ENCODE measurements at places on chromosomes 2 and 18.

DNA sequence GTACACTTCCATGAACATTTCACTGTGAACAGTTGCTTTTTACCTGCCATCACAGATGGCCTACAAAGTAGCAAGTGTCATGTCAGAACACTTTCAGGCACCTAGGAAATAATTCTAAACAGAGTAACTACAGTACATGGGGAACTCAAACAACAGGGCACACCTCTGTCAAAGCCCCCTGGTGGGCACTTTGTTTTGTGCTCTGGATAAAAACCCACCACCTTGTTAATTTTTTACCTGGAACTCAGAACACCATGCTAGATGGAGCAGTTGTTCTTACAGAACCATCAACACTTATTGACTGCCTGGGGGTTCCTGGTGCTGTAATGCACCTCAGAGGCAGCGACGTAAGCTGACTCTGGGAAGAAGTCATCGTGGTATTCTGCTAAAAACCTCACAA is 2.3 kb downstream of the MSL3B start:
- DNase-seq, result no peak

GRCh38 chr2:216661639-216662375 is 28.6 kb downstream of the IGFBP2 start:
- no peak for DNase-seq

GRCh38 chr2:131140581-131140980 is 35.4 kb downstream of the PLEKHB2 start:
- no peak for DNase-seq

DNA sequence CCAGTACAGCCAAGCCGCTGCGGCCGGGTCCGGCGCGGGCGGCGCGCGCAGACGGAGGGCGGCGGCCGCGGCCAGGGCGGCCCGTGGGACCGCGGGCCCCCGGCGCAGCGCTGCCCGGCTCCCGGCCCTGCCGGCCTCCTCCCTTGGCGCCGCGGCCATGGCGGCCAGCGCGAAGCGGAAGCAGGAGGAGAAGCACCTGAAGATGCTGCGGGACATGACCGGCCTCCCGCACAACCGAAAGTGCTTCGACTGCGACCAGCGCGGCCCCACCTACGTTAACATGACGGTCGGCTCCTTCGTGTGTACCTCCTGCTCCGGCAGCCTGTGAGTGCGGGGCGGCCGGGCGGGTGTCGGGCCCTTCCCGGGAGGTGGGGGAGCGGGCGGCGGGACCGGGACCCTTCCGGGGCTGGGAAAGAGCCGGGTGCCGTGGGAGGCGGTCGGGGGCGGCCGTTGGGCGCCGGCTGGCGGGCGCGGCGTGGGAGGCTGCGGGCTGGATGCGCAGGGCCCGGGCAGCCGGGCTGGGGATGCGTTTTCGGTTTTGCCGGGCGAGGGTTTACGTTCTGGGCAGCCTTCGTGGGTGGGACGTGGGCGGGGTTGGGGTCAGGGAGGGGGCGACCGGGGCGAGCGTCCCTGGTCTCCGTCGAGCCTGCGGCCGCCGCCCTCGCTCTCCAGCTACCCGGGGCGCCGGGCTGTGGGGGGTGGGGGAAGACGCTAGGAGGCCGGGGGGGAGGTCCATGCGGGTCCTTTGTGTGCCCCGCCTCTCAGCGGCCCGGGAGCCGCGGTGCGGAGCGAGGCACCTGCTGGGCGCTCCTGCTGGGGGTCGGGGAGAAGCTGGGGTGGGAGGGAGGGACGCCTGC is 537 bp downstream of the AGFG1 start:
- DNase-seq, result peak; percentile 19

DNA sequence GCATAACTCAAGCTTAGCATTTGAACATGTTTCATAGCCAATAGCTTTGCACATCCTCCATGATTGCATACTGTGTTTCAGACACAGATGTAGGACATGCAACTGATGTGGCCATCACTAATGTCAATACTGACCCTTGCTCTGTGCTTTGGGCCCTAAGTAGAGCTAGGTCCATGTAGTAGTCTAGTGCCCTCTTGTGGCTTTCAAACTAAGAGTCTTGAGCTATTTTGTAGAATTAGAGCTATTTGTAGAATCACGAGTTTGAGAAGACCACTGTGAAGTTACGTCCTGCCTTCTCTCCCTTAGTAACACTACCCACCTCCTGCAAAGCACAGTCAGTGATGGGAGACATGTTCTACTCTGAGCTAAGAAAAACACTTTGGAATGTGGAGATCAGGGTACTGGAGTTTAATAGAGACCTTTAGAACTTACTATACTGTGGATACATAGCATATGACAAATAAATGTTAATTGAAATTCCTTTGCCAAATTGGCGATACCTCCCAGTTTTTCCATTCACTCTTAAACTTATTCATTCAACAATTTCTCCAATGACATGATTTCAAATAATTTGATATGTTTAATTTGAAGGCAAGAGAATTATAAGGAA is 306.5 kb upstream of the TNP1 start:
- DNase-seq, result peak; percentile 40

GRCh38 chr2:20514596-20515269 is 67.9 kb downstream of the RHOB start:
- no peak for DNase-seq

DNA sequence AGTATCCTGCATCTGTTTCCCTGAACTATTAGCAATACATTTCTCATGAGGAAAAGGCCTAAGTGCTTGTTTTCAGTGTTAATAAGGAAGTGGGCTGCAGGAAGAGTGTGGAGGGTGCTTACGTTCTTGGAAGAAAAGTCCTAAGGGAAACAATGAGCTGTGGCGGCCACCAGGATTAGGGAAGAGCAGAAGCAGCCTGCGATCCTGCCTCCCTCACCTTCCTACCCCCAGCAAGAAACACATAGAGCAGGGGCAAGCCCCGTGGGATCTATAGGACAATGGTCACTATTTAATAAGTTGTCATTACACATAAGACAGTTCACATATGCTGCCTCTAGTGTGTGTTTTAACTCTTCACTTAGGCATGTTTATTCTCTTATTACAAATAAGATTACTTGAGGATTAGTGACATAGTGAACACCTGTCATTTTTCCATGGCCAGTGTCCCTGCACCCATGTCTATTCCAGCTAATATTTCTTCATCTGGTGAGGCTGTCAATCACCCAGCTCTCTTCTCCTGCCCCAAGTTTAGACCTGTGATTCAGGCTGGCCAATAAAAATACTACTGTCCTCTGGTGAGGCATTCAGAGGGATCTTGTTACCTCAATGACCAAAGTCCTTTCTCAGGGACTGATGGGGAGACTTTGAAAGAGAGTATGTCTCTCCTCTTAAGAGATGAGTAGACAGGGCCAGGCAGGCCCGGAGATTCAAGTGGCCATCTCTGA is 510.9 kb upstream of the CELF4 start:
- DNase-seq, result no peak

DNA sequence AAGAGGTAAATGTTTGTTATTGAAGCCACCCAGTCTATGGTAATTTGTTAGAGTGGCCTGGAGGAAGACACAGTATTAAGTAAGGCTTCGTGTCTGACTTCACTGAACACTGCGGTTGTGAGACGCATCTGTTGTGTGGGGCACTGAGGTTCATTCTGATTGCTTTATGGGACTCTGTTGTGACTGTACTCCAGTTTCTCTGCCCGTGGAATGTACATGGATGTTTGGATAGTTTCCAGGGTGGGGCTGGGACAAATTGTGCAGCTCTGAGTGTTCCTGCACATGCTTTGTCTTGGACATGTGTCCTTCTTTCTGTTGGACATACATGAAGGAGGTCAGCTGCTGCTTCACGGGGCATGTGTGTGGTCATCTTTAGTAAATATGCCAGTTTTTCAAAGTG is 58.6 kb downstream of the ODC1 start:
- DNase-seq, result no peak

DNA sequence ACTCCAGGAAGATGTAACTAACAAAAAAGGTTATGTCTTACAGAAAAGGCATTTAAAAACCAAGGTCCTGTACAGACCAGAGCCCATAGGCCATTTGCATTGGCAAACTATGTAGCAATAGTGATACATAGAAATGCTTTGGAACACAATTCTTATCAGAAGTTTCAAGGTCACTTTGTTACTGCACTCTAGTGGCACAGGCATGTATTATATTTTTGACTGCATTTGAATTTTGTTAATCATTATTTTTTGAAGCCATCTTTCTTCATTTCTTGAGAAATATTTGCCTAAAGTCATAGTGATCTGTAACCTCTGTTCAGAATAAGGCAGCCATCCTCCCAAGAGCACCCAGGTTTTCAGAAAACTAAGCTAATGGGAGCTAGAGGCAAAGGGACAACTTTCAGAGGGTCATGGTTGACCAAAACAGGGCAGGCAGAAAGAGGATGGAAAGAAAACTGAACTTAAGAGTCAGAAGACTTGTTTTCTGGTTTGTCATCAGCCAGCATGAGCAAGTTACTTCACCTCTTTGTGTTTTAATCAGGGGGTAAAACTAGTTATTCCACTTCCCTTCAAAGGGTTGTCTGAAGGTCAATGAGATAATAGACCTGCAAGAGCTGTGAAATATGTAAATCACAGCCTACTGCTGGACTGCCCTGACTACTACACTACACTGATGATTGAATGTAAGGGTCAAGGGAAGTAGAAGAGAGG is 41.5 kb downstream of the SLC38A11 start:
- DNase-seq, result no peak

DNA sequence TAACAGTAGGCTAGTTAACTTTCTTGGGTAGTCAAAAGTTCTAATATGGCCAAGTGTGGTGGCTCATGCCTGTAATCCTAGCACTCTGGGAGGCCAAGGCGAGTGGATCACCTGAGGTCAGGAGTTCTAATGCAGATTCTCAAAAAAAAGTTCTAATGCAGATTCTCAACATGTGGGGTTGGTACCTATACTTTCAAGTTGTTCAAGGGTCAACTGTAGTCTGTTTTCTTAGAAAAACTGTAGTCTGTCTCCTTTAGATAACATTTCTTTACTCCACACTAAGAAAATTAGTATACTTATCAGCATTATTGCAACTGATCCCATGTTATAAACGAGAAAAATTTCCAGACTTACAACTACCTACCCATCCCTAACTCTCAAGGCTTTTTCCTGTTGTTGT is 16.6 kb downstream of the INO80D start:
- DNase-seq, result no peak

- peak; percentile 39 for DNase-seq
Observed at GRCh38 chr18:13530879-13531387, 195.4 kb downstream of the FAM210A start.

GRCh38 chr2:40487602-40488001 is 35.7 kb upstream of the SLC8A1 start:
- DNase-seq, result no peak

DNA sequence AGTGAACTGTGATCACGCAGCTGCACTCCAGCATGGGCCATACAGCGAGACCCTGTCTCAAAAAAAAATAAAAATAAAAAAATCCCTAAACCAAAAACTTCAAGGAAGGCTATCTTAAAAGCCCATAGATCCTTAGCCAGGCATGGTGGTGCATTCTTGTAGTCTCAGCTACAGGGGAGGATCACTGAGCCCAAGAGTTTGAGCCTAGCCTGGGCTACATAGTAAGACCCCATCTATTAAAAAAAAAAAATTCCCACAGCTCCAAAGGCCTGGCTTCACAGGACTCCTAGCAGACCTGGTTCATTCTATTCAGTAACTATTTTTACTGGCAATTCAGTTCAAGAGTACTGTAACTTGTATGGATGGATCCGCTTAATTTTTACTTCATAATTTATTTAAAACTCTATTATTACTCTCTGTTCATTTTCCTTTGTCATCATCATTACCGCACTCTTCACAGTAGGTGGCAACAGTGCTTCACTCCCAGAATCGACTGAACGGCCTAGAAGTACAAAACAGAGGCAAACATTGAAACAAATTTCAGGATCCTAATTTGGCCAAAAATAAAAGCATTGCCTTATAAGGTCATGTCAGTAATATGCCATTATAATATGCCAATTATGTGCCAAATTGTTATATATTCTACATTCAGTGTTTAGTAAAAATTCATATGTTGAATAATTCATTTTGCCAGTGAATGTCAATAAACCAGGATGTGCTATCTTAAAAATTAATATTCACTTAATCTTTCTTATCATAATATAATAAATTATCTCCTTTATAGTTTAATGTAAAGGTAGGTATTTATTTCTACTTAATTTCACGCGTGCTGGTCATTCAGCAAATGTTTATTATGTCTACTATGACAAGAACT is 14.3 kb upstream of the STAM2 start:
- DNase-seq, result peak; percentile 78

DNA sequence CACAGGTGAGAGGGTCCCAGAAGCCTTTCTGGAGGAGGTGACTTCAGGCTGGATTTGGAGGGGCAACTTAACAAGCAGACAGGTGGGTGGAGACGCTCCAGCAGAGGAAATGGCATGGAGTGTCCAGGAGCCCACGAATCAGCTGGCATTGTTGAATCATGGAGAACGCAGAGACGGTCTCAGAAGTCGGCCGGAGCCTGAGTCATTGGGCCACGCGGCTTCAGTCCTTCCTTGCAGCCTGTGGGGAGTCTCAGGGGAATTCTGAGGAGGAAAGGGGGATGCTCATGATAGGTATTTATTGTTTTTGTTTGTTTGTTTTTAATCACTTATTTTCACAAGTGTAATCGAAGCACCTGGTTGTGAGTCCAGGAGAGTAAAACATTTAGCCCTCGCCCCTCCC is 184.6 kb upstream of the HDAC4 start:
- no peak for DNase-seq

GRCh38 chr2:20771299-20771698 is 51.6 kb downstream of the LDAH start:
- no peak for DNase-seq

GRCh38 chr2:54318821-54319220 is 62.8 kb upstream of the TSPYL6 start:
- DNase-seq, result no peak

GRCh38 chr18:32595832-32596231 is 125.2 kb upstream of the GAREM1 start:
- DNase-seq, result no peak

DNA sequence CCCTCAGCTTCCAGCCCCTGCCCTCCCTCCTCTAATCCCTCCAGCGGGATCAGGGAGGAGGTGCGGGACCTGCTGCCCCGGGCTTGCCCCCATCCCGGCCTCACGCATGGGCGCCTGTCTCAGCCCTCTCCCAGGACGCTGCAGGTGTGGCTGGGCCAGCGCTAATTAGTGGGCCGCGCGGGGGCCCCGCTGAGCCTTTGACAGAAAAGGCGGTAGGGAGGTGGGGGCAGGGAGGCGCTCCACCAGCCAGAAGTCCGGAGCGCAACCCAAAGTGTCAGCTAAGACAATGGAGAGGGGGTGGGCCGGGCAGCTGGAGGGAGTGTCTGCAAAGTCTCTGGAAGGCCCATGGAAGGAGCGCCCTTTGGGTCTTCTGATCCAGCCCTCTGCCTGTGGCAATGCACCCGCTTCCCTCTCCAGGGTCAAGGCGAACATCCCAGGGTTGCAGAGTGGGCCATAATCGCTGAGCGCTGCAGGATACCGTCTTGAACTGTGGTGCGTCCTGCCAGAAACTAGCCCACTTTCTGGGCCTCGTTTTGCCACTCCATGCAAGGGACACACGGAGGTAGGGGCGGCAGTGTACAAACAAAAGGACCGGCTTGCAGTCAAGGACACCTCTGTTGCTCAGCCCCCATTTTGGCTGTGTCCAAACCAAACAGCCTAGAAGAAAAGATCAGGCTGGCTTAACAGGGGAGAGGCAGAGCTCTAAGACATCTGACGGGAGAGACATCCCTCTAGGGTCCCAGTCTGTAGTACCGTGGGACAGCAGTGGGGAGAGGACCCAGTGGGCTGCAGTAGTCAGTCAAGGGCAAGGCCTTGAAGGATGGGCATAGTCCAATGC is 3.5 kb downstream of the ATP6V1B1 start:
- DNase-seq, result peak; percentile 23
